Activated CD4-positive, CD25-positive, alpha-beta regulatory T cell (primary cell): ENCODE measurements at places on chromosomes 3 and 15.

- DNase-seq: no peak
Observed at GRCh38 chr3:184188080-184188479, 2.1 kb downstream of the ABCF3 start.

DNA sequence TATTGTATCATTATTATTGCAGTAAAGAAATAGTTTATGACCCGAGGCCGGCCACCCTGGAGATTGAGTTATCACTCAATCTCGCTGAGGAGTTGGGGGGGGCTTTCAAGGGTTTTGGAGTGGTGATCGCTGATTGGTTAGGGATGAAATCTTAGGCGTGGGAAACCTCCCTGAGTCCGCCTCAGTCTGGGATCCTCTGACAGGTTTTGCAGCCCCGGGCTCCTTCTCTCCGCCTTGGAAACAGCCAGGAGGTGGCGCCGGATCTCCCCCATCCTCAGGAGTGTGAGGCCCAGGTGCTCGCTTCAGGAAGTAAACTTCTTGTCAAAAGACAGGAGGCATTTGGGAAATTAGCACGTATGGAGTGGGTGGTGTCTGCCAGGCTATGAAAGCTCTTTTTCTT is 41.1 kb upstream of the SEC61A1 start:
- no peak for DNase-seq

DNA sequence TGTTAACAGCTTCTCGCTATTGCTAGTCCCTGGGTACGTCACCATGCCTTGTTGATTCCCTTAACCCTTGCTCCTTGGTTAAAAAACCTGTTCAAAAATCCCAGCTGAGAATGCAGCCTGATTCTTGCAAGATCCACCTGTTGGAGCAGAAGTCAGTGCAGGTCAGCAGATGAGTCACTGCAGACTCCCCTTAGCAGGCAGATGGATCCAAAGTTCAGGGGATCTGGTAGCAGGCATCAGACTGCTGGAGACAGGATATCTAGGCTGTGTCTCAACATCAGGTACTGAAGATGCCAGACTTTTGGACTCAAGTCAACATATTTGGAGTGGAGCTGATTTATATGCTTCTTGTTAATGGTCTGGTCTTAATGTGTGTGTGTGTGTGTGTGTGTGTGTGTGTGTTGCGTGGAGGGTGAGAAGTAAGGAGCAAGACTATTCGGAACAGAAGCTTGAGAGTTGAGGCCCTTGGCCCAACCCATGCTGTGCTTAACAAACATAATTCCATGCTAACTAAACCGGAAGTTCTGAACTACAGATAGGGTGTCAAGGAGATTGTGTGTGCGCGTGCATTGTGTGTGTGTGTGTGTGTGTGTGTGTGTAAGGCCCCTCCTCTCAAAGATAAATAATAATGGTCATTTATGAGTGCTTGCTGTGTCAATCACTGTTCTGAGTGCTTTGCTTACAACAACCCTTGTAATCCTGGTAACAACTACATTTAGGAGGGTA is 1.0 kb upstream of the C3orf52 start:
- DNase-seq: no peak

DNA sequence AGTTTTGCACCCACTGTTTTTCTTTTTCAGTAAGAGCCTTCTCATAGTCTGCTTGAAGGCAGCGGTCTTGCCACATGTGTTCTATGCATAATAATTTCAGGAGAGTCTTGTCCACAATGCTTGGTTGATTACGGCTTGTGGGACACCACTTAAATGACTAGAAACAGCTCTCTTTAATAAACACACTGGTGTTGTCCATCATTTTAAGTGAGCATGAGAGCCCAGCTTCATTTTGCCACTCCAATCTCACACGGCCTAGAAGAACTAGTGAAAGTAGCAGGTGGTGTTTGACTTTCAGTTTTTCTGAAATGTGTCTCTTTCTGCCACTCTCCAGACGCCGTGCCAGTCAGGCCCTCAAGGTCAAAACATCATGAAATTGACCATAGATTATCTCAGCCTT is 292.1 kb downstream of the LPP start:
- DNase-seq: no peak

DNA sequence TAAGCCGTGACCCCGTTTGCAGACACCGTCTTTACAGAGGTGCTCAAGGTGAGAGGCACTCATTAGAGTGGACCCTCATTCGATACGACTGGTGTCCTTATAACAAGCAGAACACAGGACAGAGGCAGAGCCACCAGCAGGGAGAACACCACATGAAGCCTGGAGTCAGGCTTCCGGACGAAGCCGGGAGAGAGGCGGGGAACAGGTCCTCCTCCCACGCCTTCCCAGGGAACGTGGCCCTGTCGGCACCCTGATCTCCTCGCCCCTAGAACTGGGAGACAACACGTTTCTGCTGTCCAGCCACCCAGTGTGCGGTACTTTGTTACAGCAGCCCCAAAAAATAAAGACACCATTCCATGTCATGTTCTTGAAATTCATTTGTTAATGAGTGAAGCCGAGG is 33.6 kb downstream of the ZDHHC19 start:
- DNase-seq: no peak

DNA sequence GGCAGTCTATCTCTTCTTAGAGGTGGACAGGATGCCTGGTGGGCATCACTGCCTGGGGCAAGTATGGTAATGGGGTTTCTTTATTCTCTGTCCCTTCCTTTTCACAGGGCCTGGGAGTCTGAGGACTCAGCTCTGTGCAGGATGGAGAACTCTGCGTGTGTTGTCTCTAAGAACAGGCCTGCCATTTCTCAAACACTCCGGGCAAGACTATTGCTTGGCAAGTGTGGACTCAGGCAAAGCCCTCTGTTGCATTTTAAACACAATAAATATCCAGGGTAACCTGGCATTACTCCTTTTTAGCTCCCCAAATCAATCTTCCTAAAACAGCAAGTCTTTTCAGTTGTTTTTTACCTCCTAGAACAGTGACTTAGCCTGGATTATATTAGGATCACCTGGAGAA is 185.1 kb upstream of the ROPN1 start:
- DNase-seq: no peak

DNA sequence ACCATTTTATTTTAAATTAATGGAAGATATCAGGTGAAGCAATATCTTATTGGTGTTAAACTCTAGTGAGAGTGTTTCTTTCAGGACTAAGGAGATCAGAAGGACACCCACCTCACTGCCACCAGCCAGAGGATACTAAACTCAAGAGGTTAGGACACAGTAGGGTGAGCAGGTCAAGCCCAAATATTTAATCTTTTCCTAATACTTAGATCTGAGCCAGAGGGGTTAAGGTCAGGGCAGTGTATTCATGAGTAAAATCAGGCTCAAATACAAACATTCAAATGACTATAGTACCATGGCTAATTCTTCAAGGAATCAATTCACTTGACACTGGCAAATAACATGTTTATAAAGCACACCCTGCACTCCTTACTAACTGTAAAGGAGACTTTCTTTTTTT is 65.0 kb upstream of the IP6K2 start:
- no peak for DNase-seq

- no peak for DNase-seq
Observed at GRCh38 chr3:97817965-97818364, 3.8 kb upstream of the CRYBG3 start.

DNA sequence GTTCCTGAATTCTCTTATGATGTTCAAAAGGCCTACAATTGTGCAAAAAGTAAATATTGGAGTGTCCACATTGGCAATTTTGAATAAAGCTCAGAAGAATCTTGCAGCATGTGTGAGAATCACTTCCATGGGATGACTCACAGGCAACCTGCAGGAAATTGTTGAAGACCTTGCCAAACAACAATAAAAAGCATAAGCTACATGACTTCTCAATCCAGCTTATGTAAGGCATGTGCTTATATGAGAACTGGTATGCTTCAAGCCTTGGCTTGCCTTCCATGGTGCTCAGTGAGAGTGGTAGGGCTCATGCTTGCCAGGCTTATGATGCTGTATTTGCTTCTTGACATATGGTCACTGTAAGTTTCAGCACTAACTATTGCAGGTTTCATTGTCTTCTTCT is 18.4 kb upstream of the BCHE start:
- DNase-seq: no peak

DNA sequence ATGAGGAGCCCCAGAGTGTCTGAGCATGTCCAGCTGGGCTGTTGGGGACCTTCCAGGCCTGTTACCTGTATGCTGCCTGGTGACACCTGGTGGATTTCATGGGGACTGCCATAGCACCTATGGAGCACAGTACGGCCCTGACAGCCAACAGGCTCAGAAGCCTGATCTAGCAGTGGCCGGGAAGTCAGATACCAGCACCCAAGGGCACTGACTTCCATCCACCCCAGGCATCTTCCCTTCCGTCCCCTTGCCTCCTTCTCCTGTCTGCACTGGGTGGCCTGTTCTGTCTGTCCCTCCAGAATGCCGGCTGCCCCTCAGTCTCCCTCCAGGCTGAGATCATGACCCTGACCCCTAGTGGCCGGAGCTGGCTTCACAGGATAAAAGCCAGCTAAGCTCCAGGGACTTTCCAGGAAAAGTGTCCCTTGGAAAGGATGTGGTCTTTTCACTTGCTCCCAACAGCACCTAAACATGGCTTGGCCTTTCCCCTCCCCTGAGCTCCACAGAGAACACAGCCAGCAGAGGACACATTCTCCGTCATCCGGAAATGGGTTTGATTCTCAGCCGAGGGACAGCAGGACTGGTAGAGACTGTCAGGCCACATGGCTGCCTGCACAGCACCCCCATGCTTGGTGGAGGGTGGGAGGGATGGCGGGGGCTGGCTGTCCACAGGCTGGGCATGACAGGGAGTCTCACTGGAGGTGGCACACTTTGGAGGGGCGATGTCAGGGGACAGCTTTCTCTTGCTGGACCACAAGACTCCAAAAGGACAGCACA is 9.5 kb downstream of the RPS17 start:
- no peak for DNase-seq

- DNase-seq: no peak
Observed at GRCh38 chr3:115111632-115112031, 35.5 kb downstream of the ZBTB20 start.

- DNase-seq: no peak
Observed at GRCh38 chr15:74396146-74396438, 28.6 kb upstream of the CYP11A1 start.
